ENCODE measurements at places on chromosomes 4 and X.

- DNase-seq = no peak
Observed at GRCh38 chr4:152972821-152973628, 36.9 kb downstream of the FHDC1 start.

DNA sequence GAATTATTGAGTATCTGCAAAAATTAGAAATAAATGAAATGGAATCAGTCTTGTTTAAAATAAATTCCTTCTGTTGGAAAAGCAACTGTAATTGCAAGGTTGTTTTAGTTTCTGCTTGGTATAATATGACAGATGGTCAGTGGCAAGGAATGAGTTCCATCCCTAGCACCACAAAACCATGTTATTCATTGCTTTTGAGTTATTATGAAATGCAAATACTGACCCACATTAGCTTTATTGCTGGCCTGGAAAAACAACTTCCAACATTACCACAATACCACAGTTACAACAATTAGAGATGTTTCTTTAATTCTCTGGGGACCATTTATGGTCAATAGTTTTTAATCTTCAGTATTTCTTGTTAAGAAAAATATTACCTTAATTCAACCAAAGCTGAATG, 194.4 kb downstream of the TMA16 start:
- DNase-seq = no peak

- no peak for DNase-seq
Observed at GRCh38 chr4:5619913-5620625, 88.3 kb downstream of the EVC2 start.

- no peak for DNase-seq
Observed at GRCh38 chr4:114257501-114257900, 278.1 kb upstream of the ARSJ start.

GRCh38 chr4:79626611-79627010, 218.6 kb upstream of the GK2 start:
- no peak for DNase-seq

All from KG1 (cell line).